ENCODE measurements at places on chromosomes 12 and 14. TPM values are rescaled to one million over a fixed set of nuclear protein-coding genes. Genes with fewer than 3 reads are reported as not detected.

The MGAT4C gene
- total RNA-seq: 0.65 TPM

The IKZF4 gene
- total RNA-seq: 8.2 TPM

The RGS6 gene
- 0.24 TPM for total RNA-seq

The CLEC6A gene
- total RNA-seq: not detected

The TARBP2 gene
- total RNA-seq: 38.8 TPM

The MYO1H gene
- not detected for total RNA-seq

The ADAMTS20 gene
- total RNA-seq: not detected

The PRORP gene
- total RNA-seq: 31.1 TPM

The OR4K2 gene
- not detected for total RNA-seq
